ENCODE measurements at places on chromosomes 16 and 17. TPM values are rescaled to one million over a fixed set of nuclear protein-coding genes. Genes with fewer than 3 reads are reported as not detected.

SCGB1C2 gene
- total RNA-seq: not detected

ZNF785 gene
- total RNA-seq: 9.9 TPM

KRT39 gene
- total RNA-seq: not detected

ABCC12 gene
- total RNA-seq: not detected

XYLT2 gene
- total RNA-seq: 15.3 TPM

GAS7 gene
- total RNA-seq: 3.0 TPM

PPP1R1B gene
- total RNA-seq: not detected

CCL17 gene
- not detected for total RNA-seq

PDE6G gene
- total RNA-seq: 4.8 TPM

NATD1 gene
- 2.6 TPM for total RNA-seq

KARS1 gene
- 121 TPM for total RNA-seq

CRYBA1 gene
- total RNA-seq: not detected

PRSS36 gene
- 0.99 TPM for total RNA-seq

MGRN1 gene
- 15.7 TPM for total RNA-seq

SEZ6L2 gene
- 0.44 TPM for total RNA-seq

MC1R gene
- total RNA-seq: 0.65 TPM
